ENCODE measurements at places on chromosomes 16 and 17.

- no peak for DNase-seq
Measured at GRCh38 chr16:66128371-66128770, 238.1 kb upstream of the CDH5 start.

DNA sequence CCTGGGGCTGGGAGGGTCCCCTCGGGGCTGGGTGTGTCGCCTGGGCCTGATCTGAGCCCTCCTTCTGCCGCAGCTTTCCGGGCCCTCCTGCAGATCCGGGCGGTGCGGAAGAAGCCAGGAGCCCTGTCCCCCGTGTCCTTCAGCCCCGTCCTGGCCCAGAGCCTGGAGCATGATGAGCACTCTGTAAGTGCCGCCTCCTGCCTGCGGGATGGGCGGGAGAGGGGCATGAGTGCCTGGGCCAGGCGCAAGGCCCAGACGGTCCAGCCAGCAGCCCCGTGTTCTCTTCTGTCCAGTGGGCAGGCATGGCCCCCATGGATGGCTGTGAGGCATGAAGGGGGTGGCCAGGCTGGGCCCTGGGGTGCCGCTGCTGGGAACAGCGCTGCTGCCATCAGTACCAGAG lies 16.0 kb upstream of the NUDT16L1 start:
- DNase-seq: no peak

- no peak for DNase-seq
Measured at GRCh38 chr17:61413661-61414126, 14.1 kb downstream of the TBX2 start.

GRCh38 chr17:17910060-17910459 lies 62.1 kb downstream of the TOM1L2 start:
- no peak for DNase-seq

DNA sequence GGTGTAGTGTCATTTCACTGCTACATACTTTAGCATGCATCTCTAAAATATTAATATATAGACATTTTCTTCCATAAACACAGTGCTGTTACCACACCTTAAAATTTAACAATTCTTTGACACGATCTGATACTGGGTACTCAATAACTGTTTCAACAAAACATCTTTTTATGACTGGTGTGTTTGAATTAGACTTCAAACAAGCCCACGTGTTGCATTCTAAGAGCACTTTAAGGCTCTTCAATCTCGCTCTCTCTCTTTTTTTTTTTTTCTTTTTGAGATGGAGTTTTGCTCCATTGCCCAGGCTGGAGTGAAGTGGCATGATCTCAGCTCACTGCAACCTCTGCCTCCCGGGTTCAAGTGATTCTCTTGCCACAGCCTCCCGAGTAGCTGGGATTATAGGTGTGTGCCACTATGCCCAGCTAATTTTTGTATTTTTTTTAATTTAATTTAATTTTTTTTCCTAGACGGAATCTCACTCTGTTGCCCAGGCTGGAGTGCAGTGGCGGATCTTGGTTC lies 15.8 kb upstream of the SLC46A1 start:
- DNase-seq: no peak

GRCh38 chr17:78315355-78316114 lies 44.3 kb downstream of the SOCS3 start:
- DNase-seq: no peak

DNA sequence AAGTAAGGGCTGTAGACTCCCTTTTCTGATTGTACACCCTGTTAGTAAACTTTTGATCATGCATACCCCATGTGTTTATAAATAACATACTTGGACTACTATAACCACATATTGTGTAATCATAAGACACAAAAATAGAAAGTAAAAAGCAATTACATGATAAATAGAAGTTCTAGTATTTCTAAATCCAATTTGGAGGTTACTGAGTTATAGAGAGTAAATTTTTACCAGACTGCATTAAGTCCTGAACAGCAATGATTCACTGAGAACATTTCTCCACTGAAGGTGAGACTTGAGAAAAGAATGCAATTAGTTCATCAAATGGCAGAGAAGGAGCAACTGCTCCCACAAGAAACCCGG lies 7.7 kb upstream of the TBKBP1 start:
- no peak for DNase-seq

DNA sequence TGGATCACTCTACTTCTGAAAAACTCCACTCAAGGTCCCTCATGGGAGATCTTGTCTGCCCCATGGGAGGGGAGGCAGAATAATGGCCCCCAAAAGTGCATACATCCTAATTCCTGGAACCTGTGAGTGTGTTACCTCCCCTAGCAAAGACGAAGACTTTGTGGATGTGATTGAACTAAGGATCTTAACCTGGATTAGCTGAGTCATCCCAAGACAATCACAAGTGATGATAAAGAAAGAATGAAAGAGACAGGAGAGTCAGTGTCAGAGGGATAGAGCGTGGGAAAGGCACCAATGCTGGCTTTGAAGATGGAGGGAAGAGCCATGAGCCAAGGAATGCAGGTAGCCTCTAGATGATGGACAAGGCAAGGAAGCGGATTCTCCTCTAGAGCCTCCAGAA lies 374.7 kb upstream of the DYNLRB2 start:
- DNase-seq: no peak

- no peak for DNase-seq
Measured at GRCh38 chr16:81293909-81294802, 20.6 kb upstream of the GAN start.

DNA sequence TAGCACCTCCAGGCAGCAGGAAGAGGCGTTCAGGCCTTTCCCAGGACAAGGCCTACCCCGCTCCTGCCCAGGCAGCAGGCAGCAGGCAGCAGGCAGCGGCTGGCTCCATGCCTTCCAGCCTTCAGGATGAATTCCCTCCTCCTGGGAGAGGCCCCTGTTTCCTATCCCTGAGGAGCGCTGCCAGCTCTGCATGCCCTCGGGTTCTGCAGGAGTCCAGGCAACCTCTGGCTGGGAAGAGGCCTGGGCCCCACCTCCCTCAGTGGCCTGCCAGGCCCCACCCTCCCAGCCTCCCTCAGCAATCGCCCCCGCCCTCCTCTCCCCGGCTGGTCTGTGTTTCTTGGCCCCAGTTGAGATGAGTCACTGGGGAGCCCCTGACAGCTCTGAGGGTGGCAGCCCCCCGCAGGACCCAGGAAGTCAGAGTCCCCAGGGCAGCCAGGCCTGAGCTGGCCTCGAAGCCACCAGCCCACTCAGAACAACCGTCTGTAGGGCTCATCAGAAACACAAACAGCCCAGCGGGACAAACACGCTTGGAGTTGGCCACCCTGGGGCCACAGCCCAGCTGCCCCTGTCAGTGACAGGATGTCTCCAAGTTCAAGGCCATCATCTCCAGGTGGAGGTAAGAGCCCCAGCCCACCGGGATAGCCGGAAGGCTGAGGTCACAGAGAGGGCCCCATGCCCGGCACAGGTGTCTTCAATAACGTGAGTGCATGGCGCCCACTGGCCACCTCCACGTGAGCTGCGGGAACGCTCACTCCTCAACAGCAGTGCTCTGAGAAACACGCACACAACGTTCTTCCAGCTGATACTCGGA lies 39.5 kb upstream of the CIBAR2 start:
- DNase-seq: no peak
